ENCODE measurements at places on chromosomes 7 and 10.

- no peak for DNase-seq
Observed at GRCh38 chr10:113027574-113028455, 77.8 kb downstream of the TCF7L2 start.

DNA sequence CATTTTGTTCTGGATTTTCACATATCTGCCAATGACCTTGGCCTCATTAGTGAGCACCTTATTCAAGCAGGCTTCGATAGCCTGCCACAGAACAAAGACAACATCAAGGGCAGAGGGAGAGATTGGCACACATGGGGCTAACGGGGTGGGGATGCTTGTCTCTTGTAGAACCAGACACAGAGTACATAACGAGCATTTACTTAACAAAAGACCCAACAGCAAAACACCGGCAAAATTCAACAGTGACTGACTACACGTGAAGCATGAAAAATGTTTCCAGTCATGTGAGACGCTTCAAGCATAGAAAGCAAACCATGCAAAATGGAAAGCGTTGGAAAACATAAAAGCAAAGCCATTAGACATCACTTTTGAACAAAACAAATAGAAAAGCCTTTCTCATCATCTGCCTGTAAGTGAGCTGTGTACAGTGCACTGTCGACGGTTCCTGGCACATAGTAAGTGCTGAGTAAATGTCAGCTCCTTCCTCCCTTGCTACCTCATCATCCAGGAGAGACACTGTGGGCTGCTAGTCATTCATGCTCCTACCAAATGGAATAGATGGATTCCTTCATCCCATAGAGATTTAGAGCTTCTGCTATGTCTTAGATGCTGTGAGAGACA lies 134.4 kb upstream of the AGK start:
- DNase-seq, result no peak

DNA sequence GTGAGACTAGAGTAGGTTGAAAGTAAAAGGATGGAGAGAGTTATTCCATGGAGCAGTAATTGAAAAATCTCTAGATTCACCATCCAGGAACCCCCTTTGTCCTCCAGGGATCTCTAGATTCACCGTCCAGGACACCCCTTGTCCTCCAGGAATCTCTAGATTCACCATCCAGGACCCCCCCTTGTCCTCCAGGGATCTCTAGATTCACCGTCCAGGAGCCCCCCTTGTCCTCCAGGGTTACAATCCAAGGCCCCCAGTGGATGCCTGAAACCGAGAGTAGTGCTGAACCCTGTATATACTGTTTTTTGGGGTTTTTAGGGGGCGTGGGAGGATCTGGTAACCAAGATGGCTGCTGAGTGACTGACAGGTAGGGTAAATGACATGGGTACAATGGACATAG lies 38.3 kb upstream of the PPP2R2D start:
- no peak for DNase-seq

DNA sequence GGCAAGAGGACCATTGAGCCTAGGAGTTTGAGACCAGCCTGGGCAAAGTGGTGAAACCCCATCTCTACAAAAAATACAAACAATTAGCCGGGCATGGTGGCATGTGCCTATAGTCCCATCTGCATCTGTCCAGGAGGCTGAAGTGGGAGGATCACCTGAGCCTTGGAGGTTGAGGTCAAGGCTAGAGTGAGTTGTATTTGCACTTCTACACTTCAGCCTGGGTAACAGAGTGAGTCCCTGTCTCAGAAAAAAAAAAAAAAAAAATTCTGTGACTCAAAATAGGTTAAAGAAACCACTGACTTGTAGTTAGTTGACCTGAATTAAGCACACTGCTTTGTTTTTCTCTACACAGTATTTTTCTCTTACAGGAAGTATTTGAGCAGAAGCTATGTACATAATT lies 74.4 kb downstream of the METTL2B start:
- no peak for DNase-seq

DNA sequence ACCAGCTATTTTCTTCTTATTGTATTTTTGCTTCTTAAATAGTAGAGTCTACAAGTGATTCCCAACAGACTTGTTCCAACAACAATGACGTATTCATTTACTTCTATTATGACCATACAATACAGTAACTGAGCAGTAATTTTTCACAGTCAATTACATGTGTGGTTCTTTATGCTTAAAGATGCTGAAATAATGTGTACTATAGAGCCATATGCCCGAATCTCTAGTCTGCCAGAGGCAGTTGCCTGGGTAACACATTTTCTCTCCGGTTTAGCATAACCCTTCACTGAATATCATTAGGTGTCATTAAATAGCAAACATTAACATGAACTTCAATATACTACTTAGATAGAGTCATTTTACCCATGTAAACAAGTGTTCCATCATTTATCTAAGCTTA lies 75.0 kb downstream of the SLC25A13 start:
- no peak for DNase-seq

GRCh38 chr10:78640796-78641636 lies 427.8 kb upstream of the ZMIZ1 start:
- DNase-seq, result no peak

DNA sequence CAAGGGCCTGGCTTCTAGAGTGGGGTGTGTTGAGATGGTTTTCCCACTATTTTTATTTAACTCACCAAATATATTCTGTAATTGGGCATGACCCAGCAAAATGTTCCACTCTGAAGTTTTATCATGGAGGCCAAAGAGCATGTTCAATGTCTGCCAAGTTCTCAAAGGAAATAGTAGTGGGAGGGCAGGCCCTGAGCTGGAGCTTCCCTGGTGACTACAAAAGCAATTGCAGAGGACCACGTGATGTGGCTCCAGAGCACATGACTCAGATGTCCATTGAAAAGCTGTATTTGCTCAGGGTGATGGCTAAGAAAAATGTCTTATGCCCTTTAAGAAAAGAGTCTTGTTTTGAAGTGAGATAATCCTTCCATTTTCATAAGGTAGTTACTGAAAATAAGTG lies 1024.8 kb downstream of the LRMDA start:
- DNase-seq, result no peak

- DNase-seq, result no peak
Observed at GRCh38 chr10:78972947-78973900, 95.5 kb upstream of the ZMIZ1 start.

DNA sequence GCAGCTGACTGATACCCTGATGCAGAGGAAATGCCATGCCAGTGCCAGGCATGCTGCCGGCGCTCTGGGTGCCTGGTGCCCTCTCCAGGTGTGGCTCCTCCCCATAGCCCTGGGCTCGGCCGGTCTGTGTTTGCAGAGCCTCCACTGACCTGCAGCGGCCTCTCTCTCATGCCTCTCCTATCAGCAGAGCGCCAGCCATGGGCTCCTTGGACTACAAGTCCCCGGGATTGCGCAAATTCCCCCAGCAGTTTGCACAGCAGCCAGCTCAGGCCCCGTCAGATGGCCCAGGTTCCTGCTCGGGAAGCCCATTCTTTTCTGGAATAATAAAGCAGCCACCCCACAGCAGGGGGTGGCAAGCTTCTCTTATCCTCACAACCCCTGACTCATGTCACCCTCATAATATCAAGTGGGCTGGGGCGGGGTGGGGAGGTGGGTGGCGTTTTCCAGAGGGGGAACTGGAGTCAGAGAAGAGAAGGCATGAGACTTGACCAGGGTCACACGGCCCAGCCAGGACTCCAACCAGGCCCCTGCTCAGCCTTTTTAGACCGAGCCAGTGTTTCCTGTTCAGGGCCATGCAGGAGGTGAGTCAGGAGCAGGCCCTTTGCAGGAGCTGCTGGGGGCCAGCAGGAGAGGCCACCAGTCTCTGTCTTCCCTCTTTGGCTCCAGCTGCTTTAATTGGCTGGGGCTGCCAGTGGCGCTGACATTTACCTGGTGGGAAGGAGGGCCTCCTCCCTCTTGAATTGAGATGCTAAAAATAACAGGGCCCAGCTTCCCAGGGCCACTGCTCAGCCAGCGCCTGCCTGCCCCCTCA lies 58.6 kb downstream of the ZMIZ1 start:
- DNase-seq, result no peak

GRCh38 chr10:80070057-80070456 lies 8.4 kb upstream of the TMEM254 start:
- no peak for DNase-seq

DNA sequence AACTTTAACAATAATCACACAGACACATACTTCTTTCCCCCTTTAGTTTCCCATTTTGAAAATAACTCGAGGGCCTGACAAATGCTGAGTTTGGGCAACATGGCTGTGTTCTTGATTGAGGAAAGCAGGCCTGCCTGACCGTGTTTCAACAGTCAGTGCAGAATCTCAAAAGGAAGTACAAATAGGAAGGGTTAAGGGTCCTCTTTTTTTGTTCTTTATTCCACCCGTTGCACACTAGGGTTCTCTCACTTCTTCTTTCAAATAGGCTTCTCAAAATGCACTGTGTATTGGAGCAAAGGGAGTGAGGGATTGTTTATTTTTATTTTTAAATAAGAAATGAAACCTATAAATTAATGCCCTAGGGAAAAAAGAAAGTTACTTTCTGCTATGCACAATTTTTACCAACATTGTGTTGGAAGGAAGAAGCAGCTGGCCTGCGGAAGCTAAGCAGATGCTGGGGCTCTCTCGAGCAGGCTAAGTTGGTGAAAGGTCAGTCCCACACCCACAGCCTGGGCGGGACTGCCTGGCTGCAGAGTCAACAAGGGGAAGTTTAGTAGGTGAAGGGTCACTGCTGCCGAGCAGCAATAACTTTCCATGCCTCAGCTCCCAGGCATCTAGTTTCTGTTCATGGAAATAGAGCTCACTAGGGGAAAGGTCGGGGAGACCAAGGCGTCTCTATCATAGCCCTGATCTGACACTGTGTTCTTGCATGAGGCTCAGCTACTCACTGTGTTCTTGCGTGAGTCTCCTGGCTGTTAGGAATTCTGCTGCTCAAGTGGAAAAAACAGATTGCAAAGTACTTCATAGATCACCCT lies 12.2 kb upstream of the PDK4 start:
- no peak for DNase-seq

DNA sequence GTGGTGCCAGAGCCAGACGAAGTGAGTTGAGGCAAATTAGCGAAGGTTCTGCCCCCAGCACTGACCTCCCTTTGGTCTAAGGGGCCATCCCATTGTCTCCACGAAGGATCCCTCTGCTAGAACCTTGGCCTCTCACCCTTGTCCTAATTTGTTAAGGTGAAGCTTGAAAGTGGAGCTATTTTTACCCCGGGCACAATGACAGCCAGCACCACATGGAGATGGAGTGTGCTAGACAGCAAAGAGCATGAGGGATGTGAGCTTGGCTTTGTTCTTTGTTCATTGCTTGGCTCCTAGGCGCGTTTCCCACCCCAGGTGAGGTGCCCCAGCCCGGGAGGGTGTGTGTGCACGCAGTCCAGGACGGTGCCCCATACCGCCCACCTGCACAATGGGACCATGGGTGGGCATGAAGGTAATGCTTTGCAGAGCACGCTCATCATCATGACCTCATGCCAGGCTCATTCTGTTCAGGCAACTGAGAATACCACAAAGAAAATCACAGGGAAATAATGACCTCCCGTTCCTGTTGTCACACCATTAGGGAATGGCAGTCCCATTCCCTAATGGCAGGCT lies 361.0 kb upstream of the FZD8 start:
- DNase-seq, result no peak

- peak; percentile 28 for DNase-seq
Observed at GRCh38 chr7:157136372-157136771, 2.4 kb upstream of the UBE3C start.

DNA sequence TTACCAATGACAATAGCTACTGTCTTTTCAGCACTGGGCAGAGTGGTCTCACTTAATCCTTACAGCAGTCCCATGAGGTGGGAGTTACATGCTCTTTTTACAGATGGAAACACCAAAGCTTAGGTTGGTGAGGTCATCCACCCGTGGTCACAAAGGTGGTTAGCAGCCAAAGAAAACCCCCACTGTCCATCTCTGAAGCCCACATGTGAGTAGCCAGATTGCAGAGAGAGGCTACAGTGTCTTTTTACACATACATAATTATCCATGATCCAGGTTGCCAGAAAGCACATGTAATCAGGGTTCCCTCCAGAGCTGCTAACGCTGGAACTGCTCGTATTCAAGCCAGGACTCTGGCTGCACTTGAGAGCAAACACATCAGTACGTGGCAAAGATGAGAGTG lies 24.6 kb upstream of the ANKRD2 start:
- no peak for DNase-seq

GRCh38 chr7:24690251-24690650 lies 67.0 kb downstream of the GSDME start:
- DNase-seq, result no peak

GRCh38 chr7:108014215-108014614 lies 11.3 kb upstream of the LAMB1 start:
- DNase-seq, result no peak

DNA sequence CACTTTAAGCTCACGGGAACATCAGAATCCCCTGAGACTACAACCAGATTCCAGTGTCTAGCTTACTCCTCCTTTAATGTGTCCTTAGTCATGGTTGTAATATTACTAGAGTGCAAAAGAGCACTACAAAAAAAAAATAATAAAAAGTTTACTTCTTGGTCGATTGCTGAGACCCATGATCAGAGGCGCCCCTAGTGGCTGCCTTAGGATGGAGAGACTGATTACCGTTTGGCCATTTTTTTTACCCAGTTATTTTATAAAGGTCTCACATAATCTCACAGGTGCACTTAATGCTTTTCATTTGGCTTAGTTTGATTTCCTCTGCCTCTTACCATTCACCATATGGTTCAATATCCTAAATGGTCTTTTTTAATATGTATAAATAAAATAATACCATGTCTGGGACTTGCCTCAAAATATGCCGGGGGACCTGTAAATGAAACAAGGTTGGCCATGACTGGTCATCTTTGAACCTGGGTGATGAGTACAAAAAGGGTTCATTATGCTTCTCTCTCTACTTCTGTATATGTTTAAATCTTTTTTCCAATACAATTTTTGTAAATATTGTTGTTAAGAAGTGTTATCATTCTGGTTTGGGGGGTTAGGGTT lies 331.5 kb upstream of the NFE2L3 start:
- DNase-seq, result no peak

- DNase-seq, result no peak
Observed at GRCh38 chr10:95513008-95513589, 48.1 kb downstream of the SORBS1 start.
